Right renal pelvis (tissue), 4 donors: ENCODE measurements at places on chromosomes 6 and 20. TPM values are rescaled to one million over a fixed set of nuclear protein-coding genes. Genes with fewer than 3 reads are reported as not detected.

DNA sequence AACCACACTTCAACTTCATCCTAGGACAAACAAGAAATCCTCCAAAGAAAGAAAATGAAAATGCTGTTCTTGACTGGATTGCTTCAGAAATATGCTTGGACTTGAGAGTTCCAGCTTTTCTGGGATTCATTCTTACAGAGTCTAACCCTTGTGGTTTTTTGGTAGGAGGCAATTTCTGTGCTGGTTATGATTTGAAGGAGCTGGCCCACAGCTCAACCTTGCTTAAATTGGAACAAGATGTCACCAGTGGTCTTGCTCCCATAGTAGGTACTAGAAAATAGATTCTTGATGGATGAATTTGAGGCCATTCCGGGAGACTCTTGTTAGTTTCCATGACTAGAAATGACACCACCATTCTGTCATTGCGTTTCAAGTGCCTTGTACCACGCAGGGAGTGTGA lies 54.3 kb upstream of the BMP6 start:
- no peak for DNase-seq

Gene FYN
- 162 TPM for polyA plus RNA-seq

GRCh38 chr6:106939208-106939607 lies 35.3 kb downstream of the CD24 start:
- DNase-seq = no peak

DNA sequence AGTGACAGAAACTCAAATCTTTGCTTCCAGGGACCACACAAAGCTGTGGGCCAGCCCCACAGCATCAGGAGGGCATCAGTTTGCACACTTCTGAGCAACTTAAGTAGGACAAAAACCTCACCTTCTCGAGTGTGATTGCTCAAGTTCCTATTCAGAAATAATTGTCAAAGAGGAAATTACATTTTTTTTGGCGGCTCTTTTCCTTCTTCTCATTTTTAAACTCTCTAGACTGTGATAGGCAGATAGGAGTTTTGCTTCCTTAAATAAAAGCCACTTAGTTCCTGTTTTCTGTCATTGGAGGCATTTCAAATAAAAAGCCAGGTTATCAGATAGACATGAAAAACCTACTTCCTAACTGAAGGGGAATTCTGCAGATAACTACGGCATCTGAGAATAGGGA lies 11.2 kb upstream of the TAGAP start:
- no peak for DNase-seq

DNA sequence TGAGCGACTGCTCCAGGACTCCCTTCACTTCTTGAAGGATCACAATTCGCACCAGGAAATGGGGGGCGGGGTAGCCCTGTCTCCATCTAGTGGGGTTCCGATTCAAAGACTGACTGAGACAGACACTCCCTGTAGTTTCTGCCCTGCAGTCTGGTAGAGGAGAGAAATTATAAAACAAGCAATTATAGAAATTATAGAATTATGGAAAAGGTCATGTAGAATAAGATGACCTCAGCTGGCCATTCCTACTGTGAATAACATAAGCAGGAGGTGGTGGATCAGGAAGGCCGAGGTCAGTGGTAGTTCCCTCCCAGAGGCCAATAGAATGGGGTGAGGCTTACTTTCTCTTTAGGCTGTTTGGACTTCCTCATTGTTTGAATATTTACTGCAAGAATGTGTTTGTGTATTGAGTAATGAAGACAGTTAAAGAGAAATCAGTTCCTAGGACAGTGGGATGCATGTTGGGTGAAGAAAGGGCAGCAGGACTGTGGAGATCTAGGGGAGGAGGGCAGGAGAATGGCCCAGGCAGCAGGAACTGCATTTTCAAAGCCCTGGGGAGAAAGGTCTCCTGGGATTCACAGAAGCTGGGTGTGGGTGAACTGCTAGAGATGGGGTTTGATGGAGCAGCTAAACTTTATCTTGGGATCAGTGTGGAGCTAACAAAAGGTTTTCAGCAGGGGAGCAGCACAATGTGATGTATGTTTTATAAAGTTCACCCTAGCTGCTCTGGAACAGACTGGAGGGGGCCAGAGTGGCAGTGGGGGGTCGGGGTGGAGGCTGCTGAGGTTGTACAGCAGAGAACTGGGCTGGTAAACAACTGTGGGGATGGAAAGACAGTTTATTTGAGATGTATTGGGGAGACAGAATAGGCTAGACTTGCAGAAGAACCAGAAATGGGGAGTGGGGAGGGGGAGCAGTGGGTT lies 2.1 kb downstream of the ZNF341 start:
- DNase-seq = no peak

DNA sequence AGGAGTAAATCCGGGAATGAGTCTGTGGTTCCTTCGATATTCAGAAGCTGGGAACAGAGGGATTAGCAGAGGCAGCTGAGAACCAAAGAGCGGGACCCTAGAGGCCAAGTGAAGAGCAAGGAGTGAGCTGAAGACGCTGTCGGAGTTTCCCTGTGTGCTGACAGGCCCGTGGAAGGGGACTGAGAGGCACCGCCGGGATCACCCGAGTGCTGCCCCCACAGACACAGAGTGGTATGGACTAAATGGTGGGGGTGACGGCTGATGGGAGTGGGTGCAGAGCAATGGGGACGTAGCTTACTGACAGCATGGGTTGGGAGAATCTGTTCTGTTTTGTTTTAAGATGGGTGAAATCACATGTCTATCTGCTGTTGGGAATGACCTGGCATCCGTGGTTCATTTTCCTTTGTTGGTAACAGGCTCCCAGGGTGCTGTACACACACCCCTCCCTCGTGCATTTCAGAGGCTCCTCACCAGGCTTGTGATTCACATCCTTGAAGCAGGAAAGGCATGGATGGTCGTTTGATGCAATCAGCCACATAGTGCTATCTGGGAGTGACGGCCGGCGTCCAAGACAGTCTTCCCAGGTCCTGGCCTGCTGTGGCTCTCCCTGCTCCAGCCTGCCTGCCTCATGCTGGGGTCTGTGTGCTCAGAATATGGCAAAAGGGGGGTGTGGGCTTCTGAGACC lies 97.4 kb downstream of the THBS2 start:
- DNase-seq = no peak
